Posterior cingulate gyrus (tissue), 11 donors: ENCODE measurements at places on chromosomes 11 and 22.

GRCh38 chr11:117610901-117611300, 186.1 kb downstream of the DSCAML1 start:
- DNase-seq, result no peak

- DNase-seq, result no peak
Observed at GRCh38 chr22:20244691-20245576, 23.2 kb downstream of the RTN4R start.

DNA sequence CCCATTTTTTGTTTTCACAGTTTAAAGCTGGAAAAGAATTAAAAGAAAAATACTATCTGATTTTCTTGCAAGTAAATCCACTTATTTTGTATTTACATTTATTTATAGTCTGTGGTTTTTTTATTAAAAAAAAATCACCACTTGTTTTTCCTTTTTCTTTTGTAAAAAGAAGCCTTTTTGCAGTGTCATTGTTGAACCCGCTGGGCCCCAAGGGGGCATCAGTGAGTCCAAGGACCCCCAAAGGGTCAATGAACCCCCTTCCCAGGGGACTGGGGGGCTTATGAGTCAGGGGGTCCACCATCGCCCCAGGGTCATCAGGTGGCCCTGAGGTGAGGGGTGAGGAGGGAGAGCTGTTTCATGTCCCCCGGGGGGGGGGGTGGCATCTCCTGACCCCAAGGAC, 34.0 kb upstream of the EIF3D start:
- no peak for DNase-seq

GRCh38 chr11:124923296-124923695, 4.2 kb downstream of the HEPN1 start:
- no peak for DNase-seq

DNA sequence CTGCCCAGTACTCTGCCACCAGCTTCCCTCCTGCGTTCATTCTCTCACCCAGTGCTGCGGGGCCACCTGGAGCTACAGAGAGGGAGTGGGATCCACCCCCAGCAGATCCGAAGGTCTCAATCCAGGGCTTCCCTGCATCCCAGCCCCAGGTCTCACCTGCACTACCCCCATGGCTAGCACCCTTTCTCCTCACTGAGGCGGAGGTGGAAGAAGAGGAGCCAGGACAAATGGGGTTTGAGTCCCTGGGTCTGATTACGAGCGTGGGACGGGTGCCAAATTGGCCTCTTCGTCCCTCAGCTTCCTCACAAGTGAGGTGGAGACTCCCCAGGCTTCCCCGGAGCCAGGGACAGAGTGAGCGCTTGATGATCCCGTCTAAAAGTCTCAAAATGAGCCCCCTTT, 64.2 kb downstream of the NFAM1 start:
- no peak for DNase-seq

GRCh38 chr11:7965386-7965785, at the start of gene NLRP10:
NLRP10 (minus strand) TSS chr11:7965447; CDS start chr11:7963495, 1,952 bp downstream.
- DNase-seq, result no peak

GRCh38 chr22:37492428-37493344, 6.5 kb upstream of the MFNG start:
- DNase-seq, result no peak

- DNase-seq, result no peak
Observed at GRCh38 chr22:49370627-49371301, 456.9 kb downstream of the BRD1 start.

DNA sequence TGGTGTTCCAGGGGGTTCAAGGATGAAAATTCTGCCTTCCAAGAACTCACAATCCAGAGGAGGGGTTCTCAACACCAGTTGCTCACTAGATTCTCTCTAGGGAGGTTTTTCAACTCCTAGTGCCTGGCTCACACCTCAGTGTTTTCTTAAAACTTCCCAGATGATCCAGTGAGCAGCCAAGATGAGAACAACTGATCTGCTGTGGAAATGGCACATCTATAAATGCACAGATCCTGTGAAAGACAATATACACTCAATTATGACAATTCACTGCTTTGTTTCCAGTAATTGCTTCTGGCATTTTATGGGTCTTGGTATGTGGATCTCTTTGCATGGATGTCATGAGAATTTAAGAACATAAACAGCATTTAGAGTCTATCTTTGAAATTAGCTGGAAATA, 45.2 kb upstream of the PRSS23 start:
- DNase-seq, result no peak

DNA sequence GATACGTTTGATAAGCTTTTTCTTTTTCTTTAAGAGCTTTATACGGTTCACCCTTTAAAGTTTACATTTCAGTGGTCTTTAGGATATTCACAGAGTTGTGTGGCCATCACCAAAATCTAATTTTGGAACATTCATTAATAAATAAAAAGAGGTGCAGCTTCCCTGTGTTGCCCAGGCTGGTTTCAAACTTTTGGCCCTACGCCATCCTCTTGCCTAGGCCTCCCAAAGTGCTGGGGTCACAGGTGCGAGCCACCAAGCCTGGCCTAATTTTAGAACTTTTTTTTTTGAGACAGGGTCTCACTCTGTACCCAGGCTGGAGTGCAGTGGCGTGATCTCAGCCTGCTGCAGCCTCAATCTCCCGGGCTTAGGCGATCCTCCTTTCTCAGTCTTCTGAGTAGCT, 30.6 kb downstream of the MED15 start:
- no peak for DNase-seq

- no peak for DNase-seq
Observed at GRCh38 chr11:94183251-94183885, 54.7 kb downstream of the PANX1 start.
